ENCODE measurements at places on chromosomes 4 and X. TPM values are rescaled to one million over a fixed set of nuclear protein-coding genes. Genes with fewer than 3 reads are reported as not detected.

MAGEB1 gene
- not detected for total RNA-seq

FREM3 gene
- 0.35 TPM for total RNA-seq

DNA sequence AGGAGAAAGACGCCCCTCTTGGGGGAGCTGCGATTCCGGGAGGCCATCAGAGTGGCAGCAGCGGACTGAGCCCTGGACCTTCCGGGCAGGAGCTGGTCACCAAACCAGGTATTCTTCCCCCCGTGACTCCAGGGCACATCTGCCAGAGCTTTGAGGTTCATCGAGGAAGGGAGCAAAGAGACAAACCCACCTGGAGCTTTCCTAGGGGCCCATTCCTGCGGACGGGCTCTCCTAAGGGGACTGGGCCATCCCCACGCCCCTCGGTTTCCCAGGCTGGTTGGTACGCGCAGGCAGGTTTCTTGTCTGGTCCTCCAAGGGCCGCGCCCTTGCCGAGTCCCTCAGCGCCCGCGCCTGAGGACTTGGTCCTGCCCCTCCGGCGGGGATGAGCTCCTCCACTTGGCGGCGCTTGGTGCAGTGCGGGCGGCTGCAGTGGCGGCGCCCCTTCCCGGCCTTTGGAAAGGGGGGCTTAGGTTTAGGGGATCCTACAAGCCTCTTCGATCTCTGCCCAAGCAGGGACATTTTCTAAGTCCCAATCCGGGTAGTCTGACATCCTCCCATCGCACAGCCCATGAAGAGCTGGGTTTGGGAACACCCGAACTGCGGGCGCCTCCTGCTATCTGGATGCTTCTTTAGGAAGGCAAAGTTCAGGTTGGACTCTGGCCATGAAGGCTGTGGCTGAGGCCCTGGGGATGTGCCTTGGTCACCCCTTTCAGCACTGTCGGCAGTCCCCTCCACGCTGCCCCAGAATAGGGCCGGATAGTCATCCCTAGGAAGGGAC, 538 bp downstream of the STBD1 start:
- DNase-seq: peak; percentile 13

DNA sequence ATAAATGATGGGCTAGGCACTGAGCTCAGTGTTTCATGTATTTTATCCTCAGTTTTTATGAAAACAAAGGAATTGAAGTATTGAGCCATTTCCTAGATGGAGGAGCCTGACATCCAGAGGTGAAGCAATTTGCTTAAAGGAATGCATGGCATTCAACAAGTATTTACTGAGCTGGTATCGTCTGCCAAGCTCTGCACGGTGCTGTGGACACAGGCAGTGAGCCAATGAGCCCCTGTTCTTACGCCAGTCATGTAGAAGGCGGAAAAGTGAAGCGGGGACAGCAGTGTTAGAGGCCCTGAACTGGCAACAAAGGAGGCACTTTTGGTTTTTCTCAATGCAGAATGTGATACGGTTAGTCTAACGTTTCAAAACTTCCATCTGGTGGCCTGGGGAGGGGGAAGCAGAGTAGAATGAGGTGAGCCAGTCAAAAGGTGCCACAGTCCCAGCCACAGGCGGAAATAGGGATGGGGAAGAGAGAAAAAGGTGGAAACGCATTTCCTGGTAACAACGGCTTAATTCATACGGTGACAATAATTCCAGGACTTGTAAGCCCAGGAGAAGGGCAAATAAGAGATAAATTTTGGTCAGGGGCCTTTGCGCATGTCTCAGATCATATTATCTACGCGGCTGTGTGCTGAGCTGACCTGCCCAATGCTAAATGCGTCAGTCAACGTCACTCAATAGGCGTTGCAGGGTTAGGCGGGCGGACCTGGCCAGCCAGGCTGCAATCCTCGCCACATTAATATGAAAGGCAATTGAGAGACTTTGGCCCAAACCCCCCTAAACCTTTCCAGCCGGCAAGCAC, 133.9 kb downstream of the AFAP1 start:
- DNase-seq: no peak
